Osteocyte (in vitro differentiated cells): ENCODE measurements at places on chromosomes 1 and 21. TPM values are rescaled to one million over a fixed set of nuclear protein-coding genes. Genes with fewer than 3 reads are reported as not detected.
A peak's percentile ranks its signal among the peaks of the same experiment; 100 is the strongest.

ODR4 gene
- 17.0 and 19.5 TPM in 2 replicates for total RNA-seq

OLIG2 gene
- 0.37 and 0.56 TPM in 2 replicates for total RNA-seq

MYOC gene
- not detected in 2 replicates for total RNA-seq

DNA sequence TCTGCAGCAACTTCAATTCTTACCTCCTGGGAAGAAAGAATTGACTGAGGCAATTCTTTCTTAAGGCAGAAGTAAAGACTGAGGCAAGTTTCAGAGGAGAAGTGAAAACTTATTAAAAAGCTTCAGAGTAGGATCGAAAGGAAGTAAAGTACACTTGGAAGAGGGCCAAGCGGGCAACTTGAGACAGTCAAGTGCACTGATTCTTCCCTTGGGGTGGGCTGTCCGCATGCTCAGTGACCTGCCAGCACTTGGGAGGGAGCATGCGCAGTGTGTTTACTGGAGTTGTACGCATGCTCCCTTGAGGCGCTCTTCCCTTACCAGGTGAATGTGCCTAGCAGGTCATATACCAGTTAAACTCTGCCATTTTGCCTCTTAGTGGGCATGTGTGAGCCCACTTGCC, 55.3 kb upstream of the NBPF3 start:
- peaks cover 30% of the 10 kb centered on the region for H3K27me3 ChIP-seq
- no peak for DNase-seq
- no peak overlapping the region for H3K27ac ChIP-seq
- no peak overlapping the region for H3K4me3 ChIP-seq

- peaks cover 37% of the 10 kb centered on the region for H3K4me1 ChIP-seq
- no peak for DNase-seq
- H3K4me3 ChIP-seq: no peak overlapping the region
- H3K27ac ChIP-seq: peak overlapping the region; percentile 96
- no peaks in the 10 kb centered on the region for H3K27me3 ChIP-seq
These were observed 22.4 kb upstream of the COL6A1 start for GRCh38 chr21:45959182-45959581.

DNA sequence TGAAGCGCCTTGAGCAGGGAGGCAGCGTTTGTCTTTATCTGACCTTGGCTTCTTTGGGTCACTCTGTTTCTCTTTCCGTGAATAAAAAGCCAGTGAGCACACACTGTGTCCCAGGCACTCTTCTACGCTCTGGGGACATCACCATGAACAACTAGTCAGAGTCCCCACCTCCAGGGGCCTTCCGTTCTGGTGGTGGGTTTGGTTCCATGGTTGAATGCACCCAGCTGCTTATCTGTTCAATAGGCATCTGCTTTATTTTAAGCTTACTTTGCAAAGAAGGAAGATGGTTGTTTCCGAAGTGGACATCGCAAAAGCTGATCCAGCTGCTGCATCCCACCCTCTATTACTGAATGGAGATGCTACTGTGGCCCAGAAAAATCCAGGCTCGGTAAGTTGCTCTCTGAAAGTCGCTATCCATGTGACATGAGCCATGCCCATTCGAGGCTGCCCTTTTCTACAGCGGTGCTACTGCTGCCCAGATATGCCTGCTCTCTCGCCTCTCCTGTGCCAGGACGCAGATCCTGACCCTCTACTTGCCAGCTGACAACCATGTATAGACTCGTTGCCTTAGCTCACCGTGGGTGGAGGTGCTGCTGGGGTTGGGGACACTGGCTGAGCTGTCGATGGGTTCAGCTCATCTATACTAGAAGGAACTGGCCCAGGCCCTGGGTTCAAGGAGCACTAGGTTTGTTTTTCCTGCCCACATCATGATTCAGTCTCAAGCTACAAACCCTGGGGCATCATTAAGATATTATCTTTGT, 5.9 kb downstream of the MX1 start:
- H3K36me3 ChIP-seq: no peaks in the 10 kb centered on the region
- no peak overlapping the region for H3K4me3 ChIP-seq
- H3K27me3 ChIP-seq: peaks cover 5% of the 10 kb centered on the region
- H3K27ac ChIP-seq: no peak overlapping the region
- no peaks in the 10 kb centered on the region for H3K4me1 ChIP-seq

DNA sequence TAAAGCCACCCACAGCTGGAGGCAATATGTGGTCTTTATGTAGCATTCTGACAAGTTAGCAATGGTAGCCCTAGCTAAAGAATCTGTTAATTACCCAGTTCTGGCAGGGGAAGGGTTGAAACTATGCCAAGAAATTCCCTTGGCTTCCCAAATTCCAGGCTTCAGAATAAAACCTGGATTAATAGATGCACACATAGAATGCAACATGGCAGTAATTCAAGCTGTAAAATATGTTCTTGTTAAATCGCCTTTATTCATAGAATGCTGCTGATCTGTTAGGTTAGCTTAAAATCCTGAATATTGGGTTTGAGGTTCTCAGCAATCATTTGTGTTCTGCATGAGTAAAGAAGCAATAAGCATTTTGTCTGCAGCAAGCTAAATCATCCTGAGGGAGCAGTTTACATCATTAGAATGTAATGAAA, 80.1 kb downstream of the ZNF326 start:
- no peaks in the 10 kb centered on the region for H3K4me1 ChIP-seq
- H3K4me3 ChIP-seq: no peak overlapping the region
- DNase-seq: no peak
- H3K36me3 ChIP-seq: no peaks in the 10 kb centered on the region
- H3K27me3 ChIP-seq: peaks cover 17% of the 10 kb centered on the region

DNA sequence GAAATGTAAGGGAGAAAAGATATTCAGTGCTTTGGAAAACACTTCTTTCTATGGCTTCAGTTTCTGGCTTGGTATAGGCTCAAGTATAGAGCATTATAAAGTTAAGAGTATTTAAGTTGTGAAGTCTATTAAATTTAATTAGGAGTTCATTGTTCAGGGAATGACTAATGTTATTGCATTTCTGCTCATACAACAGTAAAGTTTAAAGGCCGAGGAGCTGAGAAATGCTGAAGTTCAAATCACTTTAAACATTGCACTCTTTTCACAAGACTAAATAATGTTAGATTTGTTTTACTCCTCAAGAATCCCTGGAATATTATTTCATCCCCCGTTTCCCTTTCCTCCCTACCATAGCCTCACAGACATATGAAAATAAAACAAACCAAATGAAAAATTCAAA, 30.1 kb downstream of the RGS5 start:
- H3K27ac ChIP-seq: peak overlapping the region; percentile 90
- no peak for DNase-seq
- H3K4me1 ChIP-seq: peaks cover 69% of the 10 kb centered on the region
- H3K36me3 ChIP-seq: no peaks in the 10 kb centered on the region
- H3K27me3 ChIP-seq: no peaks in the 10 kb centered on the region
